ENCODE measurements at places on chromosomes 13 and 19.
A peak's percentile ranks its signal among the peaks of the same experiment; 100 is the strongest.

DNA sequence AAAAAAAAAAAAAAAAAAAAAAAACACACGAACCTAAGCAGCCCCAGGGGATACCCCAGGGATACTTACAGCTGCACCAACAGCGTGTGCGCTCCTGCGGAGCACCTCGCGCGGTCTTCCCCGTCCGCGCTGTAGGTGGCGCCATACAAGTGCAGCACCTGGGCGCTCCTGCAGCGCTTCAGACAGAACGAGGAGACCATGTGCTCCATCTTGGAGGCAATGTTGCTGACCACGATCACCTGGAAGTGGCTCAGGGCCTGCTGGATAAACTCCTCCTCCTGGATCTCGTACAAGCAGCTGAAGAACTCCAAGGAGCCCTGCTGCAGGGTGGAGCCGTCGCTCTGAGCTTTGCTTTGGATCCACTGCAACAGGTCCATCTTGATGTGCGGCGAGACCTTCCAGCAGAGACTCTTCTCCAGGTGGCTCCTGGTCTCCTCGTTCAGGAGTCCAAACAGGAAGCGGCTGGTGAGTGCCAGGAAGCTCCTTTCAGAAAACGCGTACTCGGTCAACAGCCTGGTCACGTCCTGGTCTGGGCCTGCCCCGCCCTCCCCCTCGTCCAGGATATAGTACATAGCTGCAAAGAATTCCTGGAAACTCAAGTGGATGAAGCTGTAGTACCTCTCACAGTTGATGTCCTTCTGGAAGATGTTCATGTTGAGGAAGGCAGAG lies 14.5 kb downstream of the NLRP12 start:
- no peak for DNase-seq

DNA sequence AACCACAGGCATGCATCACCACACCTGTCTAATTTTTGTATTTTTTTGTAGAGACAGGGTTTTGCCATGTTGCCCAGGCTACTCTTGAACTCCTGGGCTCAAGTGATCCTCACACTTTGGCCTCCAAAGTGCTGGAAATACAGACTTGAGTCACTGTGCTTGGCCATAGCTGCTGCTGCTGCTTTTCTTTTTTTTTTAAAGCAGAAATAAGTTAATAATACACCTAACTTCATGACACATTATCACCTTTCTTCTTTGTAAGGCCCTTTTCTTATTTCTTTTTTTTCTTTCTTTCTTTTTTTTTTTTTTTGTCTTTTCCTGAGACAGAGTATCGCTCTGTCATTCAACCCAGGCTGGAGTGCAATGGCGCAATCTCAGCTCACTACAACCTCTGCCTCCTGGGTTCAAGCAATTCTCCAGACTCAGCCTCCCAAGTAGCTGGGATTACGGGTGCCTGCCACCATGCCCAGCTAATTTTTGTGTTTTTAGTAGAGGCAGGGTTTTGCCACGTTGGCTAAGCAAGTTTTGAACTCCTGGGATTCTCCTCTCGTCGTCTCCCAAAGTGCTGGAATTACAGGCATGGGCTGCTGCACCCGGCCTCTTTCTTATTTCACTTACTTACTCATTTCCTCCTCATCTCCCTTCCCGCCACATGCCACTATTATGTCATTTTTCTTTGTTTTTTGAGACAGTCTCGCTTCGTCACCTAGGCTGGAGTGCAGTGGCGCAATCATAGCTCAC lies 8.7 kb downstream of the SHKBP1 start:
- no peak for DNase-seq

DNA sequence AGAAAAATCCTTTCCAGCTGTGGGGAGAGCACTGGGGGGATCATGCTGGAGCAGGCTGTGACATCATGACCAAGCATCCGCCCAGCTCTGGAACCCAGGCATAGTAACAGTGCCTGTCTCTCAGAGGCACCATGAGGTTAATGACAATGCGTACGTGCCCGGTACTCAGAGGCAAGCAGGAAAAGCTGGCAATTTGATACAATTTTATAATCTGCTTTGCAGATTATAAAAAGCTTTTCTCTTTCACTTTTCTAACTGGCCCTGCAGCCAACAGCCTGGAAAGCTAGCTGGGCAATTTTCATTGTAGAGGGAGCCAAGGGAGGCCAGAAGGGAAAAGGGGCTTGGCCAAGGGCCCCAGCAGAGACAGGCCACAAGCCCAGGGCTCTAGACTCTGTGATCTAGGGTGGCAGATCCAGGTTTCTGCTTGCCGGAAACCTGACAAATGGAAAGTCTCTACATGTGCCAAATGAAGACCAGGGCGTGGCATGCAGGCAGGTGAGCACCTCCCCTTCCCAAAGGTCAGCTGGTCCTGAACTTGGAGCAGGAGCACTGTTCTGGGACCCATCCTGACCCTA lies 22.7 kb downstream of the VRK3 start:
- no peak for DNase-seq

DNA sequence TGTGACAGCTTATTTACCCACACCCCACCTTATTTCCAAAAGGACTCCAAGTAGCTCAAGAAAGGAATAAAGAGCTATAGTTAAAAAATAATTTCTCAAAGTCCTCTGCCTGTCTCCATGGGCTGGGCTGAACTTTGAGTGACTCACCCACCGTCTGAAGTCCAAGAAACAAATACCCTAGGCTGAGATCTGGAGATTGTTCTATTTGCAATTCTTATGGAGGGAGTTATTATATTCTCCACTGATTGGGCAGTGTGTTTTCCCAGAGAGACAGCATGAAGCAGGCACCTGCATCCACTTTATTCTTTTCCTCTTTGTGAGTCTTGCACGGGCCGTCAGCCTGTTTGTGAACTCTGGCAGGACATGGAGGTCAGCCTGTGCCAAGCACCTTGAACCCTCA lies 63.2 kb downstream of the SHISA2 start:
- DNase-seq, result no peak

DNA sequence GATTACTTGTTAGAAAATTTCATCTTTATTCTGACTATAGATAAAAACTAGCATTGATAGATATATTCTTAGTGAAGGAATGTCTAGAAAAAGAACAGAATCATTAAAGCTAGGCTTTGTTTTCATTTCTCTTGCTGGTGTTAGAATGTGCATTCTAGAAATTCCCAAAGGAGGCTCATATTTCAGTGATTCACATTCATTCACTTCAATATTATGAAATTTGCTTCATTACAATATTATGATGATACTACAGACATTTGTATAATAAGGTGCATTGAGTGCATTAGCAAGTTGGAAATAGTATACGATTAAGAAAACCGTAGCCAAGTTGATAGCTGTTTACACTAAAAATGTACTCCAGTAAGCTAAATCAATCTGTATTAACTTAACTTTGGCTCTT lies 70.7 kb upstream of the MYCBP2 start:
- no peak for DNase-seq

DNA sequence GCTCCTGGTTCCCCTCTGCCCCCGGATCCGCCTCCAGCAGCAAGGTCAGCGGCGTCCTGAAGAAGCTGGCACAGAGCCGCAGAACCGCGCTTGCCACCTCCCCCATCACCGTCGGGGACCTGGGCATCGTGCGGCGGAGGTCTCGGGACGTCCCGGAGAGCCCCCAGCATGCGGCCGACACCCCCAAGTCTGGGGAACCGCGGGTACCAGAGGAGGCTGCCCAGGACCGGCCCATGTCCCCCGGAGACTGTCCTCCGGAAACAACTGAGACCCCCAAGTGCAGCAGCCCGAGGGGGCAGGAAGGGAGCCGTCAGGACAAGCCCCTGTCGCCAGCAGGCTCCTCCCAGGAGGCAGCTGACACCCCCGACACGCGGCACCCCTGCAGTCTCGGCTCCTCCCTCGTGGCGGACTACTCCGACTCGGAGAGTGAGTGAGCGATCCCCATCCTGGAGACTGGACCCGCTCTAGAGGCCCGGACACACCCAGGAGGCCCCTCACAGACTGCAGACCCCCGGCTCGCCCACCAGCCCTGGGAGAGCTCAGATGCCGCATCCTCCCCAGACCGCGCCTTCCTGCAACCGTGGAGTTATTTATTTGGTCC lies 1.6 kb upstream of the MRI1 start:
- DNase-seq, result no peak

DNA sequence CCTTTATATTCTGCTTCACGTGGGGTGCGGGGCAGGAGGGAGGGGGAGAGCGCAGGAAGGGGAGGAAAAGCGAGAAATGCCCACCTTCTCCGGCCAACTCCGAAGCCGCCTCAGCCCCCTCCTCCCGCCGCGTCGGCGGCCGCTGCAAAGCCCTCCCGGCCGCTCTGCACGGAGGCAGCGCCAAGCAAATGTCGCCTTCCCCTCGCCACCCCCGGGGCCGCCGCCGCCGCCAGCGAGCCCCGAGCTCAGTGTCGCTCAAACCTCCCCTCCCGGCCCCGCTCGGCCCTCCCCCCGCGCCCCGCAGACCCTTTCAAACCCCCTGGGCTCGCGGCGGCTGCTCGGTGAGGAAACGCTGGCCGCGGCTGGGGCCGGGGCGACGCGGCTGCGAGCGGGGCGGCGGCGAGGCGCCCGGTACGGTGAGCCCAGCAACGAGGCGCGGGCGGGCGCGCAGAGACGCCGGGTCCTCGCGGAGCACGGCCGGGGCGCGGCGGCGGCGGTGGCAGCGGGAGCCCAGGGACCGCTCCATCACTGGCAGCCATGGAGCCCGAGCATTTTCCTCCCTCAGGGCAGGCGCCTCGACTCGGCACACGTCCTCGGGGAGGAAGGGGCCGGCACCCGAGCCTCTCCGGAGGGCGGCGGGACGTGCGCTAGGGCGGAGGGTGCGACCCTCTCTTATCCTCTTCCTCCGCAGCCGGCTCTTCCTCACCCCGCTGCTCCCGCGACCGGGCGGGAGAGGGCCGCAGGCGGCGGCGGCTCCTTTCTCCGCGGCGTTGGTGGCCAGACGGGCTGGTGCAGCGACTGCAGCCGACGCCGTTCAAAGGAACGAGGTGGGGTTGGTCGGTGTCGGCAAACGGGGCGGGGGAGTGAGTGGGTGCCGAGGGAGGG lies 463 bp upstream of the TSC22D1 start:
- DNase-seq, result no peak

DNA sequence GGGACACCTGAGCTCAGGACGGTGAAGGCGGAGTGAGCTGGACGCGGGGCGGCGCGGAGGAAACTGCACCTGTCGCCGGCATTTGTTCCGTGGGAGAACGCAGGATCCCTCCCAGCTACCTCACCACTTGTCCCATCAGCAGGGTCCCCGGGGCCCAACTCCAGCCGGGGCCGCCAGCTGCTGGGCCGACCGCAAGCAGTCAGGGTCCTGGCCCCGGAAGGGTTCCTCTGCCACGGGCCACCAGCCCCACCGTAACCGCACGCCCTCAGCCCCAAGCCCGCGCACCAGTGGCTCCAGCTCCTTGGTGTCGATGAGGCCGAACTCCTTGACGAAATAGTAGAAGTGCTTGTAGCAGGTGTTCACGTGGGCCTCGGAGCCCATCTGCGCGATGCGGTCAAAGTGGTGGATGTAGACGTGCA lies 19.6 kb downstream of the MOB3A start:
- no peak for DNase-seq

DNA sequence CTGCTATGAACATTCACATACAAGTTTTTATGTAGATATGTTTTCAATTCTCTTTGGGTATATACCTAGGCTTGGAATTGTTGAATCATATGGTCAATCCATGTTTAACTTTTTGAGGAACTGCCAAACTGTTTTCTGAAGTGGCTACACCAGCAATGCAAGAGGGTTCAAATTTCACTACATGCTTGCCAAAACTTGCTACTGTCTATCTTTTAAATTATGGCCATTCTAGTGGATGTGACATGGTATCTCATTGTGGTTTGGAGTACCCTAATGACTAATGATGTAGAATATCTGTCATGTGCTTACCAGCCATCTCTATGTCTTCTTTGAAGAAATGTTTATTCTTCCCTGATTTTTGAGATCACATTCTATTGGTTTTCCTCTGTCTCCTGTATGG lies 860.3 kb downstream of the DIAPH3 start:
- no peak for DNase-seq

- DNase-seq, result no peak
These were observed 22.6 kb upstream of the SLAIN1 start for GRCh38 chr13:77674852-77675251.

- no peak for DNase-seq
These were observed 41.4 kb downstream of the MPHOSPH8 start for GRCh38 chr13:19674898-19675297.

- DNase-seq, result no peak
These were observed 103.5 kb downstream of the FOXO1 start for GRCh38 chr13:40562975-40563349.

GRCh38 chr13:102298051-102298450 lies 103.8 kb downstream of the FGF14 start:
- no peak for DNase-seq

DNA sequence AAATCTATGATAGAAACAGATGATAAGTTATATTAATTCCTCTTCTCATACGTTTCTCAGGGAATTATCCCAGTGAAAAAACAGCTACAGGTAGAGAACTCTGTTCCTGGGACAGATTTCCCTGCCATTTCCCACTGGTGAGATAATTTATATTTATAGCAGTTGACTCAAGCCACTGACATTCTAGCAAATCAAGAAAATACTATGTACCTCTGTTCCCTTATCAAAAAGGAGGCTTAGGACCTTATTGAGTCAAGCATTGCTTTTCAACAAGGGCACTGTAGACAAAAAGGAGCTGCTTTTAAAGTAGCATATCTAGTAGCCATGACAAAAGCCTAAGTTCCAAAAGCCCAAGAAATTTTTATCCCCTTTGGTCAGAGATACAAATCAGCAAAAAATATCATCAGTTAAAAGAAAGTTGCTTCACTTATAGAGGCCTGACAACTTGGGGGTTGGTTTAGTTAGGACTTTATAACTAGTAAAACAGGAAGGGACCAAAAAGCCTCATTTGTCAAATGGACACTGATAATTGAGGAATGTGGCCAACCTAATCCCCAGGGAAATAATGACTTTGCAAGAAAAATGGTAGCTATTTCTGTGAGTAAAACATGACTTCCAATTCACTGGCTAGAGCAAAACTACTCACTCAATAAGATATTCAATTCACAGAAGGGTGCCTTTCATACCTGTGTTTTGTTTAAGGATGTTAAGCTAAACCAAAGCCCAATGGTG lies 652.5 kb downstream of the SLITRK1 start:
- DNase-seq, result no peak

GRCh38 chr13:41631296-41631965 lies 174.1 kb downstream of the RGCC start:
- DNase-seq, result no peak

DNA sequence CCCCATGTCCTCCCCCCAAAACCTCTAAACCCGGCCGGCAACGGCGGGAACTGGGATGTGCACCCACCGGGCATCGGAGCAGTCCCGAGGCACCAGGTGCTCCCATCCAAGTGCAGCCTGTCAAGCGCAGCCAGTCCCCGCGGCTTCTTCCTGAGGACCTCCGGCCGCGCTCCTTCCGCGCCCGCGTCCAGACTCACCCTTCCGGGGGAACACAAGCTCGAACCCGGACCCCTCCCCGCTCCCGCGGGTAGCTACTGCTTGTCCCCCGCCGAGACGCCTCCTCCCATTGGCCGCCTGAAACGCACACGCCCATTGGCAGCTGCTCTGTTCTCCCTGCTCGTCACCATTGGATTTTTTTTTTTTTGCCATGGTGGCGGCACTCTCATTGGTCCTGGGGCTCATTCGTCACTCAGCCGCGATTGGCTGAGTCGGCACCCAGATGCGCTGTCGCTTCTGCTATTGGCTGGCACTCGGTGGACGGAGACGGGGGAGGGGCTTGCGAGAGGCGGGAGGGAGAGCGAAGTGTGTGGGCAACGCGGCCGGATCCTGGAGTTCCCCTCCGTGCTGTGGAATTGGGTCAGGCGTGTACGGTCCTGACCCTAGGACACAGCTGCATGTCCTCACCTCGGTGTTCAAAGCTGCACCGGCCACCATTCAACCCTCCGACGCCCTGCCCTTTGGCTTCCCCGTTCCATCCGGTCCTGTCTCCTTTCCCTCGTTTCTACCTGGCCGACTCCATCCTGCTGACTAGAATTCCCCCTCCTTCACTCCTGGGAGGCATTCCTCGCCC lies at the start of gene TYK2:
Gene TYK2, minus strand, starts transcription at position 260 of the 790 bp plus-strand sequence. CDS start 2,166 bp downstream, outside the sequence.
- peak; percentile 100 for DNase-seq
